Neuronal stem cell (in vitro differentiated cells): ENCODE measurements at places on chromosomes 3 and 15.

DNA sequence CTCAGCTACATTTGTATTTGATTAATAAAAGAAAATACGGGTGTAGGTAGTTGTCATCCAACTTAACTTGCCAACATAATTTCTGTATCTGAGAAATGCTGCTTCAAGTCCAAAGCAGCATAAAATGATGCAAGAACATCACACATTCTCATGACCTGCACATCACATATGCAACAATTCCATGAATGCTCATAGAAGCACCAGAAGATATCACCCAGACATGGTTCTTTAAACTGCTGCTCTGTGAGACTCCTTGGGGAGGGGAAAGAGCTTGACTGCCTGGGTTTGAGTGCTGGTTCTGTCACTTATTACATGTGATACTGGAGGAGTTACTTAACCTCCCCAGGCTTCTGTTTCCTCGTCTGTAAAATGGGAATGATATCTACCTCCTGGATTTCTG, 39.4 kb downstream of the CHST14 start:
- no peak for DNase-seq

- no peak for DNase-seq
Measured at GRCh38 chr3:182925330-182925943, 54.9 kb downstream of the DCUN1D1 start.

- DNase-seq, result no peak
Measured at GRCh38 chr3:108305484-108306172, 9.3 kb downstream of the HHLA2 start.

DNA sequence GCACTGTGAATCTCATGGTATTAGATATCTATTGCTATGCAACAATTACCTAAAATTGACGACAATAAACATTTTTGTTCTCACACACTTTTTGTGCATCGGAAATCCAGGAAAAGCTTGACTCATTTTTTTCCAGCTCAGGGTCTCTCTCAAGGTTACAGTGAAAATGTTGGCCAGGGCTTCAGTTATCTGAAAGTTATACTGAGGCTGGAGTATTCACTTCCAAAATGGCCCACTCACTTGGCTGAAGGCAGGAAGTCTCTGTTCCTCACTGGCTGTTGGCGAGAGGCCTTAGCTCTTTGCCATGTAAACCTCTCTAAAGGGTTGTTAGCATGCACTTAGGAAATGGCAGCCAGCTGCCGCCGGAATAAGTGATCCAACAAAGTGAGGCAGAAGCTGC, 41.4 kb downstream of the OSTN start:
- DNase-seq, result no peak

DNA sequence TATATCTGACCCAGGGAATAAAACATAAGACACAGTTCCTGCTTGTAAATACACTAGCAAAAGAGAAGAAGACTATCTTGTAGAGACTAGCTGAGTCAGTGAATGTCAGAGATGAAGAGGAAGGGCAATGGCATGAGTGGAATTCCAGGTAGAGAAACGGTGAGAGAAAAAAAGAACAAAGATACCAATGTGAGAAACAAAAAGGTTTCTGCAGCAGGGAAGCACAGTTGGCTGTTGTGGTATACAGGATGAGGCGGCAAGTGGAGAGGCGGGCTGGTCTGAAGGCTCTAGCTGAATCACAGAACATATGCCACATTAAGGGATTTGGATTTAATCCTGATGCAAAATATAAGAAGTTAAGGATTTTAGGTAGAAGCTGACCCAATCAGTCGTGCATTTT, 17.1 kb upstream of the TASOR start:
- no peak for DNase-seq

DNA sequence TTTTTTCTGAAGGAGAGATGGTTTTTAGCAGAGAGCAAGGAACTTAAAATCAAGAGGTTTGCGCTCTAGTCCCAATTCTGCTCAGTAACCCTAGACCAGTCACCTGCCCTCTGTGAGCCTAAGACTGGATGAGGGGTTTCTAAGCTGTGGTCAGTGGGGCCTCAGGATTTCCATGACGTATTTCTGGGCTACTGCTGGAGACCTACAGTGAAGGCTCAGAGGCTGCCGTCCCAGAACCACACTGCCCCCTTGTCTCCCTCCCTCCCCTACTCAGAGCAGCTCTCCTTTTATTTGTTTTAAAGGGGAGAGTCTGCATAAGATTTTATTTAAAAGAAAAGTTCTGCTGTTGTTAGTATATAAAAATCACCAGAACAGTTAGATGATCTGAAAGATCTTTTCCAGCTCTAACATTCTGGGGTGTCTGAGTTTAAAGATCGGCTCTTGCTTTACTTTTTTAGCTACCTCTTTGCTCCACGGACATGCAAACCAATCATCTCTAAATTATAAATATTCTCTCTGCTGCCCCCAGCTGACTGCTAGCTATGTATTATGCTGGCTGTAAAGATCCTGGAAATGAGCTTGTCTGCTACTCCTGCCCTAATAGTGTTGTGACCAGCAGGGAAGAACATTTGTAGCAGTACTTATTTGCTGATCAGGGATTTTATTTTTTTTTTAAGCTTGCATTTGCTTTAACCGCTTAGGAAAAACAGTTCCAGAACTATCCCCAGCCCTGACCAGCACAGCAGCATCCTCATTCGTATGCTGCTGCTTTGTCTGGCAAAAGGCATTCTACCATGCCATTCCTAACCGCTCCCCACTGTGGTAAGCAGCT, 28.6 kb upstream of the NDUFB4 start:
- no peak for DNase-seq

GRCh38 chr3:34109846-34110245, 311.4 kb downstream of the PDCD6IP start:
- no peak for DNase-seq

GRCh38 chr15:27238209-27238608, 267.2 kb downstream of the GABRG3 start:
- no peak for DNase-seq

GRCh38 chr3:22012471-22012870, 261.5 kb upstream of the ZNF385D start:
- no peak for DNase-seq

DNA sequence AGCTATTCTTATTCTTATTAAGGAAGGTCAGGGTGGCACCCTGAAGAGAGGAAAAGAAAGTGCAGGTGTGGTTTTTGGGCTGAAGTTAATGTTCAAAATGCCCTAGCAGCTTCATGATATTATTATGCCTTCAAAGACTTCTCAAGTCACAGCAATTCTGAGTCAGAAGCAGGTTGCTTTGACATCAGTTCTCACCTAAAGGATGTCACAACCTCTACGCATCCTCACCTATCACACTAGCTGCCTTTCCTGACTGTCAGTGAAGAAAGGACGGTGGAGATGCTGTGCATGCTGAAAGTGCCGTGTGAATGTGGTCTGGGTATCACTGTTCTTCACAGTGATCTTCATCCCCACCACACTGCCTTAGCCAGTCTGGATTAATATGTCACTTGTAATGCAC, 49.6 kb downstream of the NPTN start:
- DNase-seq, result no peak

DNA sequence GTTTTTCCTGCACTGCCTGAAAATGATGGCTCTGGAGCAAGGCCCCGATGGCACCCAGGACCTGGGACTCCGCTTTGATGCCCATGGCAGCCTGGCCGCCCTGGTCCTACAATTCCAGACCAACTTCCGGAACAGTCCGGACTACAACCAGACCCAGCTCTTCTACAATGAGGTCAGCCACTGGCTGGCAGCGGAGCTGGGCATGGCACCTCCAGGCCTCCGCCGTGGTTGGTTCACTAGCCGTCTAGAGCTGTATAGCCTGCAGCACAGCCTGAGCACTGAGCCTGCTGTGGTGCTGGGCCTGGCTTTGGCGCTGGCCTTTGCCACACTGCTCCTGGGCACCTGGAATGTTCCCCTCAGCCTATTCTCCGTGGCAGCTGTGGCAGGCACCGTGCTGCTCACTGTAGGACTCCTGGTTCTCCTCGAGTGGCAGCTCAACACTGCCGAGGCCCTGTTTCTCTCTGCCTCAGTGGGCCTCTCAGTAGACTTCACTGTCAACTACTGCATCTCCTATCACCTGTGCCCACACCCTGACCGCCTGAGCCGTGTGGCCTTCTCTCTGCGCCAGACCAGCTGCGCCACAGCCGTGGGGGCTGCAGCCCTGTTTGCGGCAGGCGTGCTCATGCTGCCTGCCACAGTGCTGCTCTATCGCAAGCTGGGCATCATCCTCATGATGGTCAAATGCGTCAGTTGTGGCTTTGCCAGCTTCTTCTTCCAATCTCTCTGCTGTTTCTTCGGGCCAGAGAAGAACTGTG, 10.9 kb downstream of the DISP2 start:
- no peak for DNase-seq

DNA sequence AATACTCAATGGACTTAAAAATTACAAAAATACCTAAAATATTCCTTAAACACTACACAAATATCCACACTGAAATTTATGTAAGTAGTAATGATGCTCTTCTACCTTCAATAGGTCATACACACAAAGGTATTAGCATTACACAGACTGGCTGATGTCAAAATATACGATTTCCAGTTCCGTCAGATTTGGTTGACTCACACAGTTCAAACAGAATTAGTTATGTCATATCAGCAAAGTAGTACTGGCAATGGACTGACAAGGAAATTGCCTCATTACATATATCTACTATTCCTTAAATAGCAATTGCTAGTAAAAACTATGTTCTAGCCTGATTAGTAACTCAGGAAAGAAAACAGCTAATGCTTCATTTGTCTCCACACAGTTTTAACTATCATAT, 70.8 kb downstream of the ADAM10 start:
- no peak for DNase-seq

DNA sequence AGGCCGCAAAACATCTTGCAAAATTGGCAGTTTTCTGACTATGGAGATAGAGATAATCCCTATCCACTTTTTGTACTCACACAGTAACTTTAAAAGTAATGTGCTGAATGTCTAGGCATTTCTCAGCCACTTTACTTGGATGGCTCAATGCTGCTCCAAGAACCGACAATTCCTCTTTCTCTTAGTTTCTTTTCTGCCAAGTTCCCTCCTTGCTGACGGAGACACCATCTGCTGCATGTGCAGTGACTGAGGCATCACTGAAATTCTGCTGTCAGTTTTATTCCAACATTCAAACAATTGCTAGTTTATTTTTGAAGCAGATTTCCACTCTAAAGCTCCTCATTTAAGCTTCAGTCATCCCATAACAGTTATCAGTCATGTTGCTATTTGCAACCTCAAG, 116.0 kb upstream of the RBMS3 start:
- no peak for DNase-seq

DNA sequence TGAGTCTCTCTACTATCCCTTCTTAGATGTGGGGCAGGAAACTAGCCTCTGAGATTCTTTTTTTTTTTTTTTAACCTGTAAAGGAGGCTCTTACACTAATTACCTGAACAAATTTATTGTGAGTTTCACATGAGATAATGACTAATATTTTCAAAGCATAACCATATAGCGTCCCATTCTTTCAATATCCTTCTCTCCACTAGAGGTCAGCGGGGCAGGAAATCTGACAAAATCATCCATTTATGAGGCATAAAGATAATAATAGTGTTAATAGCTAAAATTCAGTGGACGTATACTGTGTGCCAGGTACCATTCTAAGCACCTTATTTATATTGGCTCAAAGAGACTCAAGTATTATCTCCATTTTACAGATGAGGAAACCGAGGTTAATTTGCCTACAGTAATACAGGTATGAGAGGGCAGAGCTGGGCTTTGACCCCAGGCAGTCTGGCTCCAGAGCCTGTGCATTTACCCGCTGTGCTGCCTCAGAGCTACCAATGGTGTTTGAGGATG, 16.3 kb upstream of the SMAD6 start:
- DNase-seq, result no peak

DNA sequence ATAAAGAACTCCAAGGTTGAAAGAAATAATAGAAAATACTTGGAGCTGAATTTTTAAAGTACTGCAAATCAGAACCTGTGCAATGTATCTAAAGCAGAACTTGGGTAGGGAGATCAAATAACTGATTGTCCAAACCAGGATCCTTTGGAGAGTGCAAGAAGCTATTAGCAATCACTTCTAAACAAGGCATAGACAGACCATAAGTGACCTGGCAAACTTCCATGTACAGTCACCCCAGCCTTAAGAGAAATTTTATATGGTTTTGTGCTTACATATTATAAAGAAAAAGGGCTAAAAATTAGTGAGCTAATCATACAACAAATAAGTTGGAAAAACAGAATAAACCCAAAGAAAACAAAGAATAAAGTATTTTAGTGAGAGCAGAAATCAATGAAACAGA, 35.2 kb downstream of the ETV5 start:
- DNase-seq, result no peak

GRCh38 chr3:132209855-132210254, 107.4 kb upstream of the ACP3 start:
- DNase-seq, result no peak

DNA sequence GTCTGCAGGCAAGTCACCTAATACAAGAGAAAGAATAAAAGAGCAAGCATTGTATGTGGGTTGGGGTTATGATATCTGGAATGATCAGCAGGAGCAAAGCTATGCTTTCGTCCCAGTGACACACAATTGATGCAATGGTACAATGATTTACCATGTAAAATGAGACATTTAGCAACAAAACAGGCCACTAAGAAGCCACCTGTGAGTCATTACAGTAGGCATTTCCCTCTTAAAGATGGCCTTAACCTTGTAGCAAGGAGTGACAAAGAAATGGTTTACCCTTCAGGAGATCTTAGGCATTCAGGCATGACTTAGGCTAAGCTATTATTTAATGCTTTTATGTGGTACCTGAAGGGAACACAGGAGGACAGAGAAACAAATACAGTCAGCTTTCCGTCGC, 373.3 kb upstream of the RBMS3 start:
- no peak for DNase-seq

- no peak for DNase-seq
Measured at GRCh38 chr3:64056606-64057180, 33.4 kb upstream of the PSMD6 start.

DNA sequence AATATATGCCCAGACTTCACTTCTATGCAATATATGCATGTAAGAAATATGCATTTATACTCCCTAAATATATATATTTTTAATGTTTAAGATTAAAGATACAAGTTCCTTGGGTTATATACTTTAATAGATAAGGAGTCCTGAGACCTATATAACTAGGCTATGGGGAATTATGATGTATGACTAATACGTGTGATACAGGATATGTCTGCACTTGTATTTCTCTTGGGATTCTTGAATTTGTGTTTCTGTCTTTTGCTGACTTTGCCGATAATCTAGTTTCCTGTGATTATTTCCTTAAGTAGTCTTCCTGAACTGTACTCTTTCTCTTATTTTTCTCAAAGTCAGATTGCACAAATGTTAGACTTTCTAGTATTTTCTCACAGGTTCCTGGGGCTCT, 109.6 kb downstream of the PIK3CB start:
- no peak for DNase-seq

DNA sequence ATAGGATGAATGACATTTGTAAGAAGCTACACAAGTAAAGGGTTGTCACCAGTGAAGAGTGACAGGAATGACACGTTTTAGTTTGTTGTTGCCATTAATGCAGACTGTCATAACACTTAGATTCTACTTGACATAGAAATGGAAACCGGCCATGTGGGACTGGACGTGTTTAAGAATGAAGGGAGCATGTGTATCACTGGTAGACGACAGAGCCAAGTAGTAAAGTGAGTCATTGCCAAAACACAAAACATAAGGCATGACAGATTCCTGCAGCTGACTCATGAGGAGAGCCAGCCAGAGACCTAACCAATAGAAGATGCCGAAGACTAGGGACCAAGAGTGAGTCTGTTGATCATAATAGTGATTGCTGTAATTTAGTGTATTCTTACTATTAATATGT, 106.2 kb upstream of the PLAAT1 start:
- DNase-seq, result no peak

GRCh38 chr3:12115849-12116248, 42.9 kb downstream of the TIMP4 start:
- no peak for DNase-seq

- DNase-seq, result no peak
Measured at GRCh38 chr3:165754219-165755007, 82.8 kb downstream of the BCHE start.

- no peak for DNase-seq
Measured at GRCh38 chr15:29695489-29696167, 126.6 kb downstream of the TJP1 start.
